ENCODE measurements at places on chromosomes 5 and 9. TPM values are rescaled to one million over a fixed set of nuclear protein-coding genes. Genes with fewer than 3 reads are reported as not detected.

DNA sequence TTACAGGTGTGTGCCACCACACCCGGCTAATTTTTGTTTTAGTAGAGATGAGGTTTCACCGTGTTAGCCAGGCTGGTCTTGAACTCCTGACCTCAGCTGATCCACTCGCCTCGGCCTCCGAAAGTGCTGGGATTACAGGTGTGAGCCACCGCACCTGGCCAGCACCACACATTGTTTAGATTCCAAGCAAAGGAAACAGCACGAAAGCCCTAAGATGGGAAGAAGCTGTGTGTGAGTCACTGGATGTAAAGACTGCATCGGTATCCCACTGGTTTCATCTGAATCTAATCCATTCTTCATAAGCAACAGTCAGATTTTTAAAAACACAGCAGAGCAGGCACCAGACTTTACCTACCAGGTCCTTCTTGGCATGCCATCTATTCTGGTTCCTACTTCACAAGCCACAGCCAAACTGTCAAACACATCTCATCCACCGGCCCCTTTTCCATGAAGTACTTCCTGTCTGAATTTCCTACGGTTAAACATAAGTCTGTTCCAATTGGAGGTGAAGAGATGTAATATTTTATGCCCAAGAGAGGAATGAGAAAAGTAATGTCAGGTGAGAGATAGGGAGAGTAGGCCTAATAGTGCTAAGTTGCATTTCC lies 17.4 kb downstream of the UBTD2 start:
- no peak for DNase-seq

- DNase-seq, result no peak
Measured at GRCh38 chr5:14063691-14064090, 79.5 kb upstream of the TRIO start.

DNA sequence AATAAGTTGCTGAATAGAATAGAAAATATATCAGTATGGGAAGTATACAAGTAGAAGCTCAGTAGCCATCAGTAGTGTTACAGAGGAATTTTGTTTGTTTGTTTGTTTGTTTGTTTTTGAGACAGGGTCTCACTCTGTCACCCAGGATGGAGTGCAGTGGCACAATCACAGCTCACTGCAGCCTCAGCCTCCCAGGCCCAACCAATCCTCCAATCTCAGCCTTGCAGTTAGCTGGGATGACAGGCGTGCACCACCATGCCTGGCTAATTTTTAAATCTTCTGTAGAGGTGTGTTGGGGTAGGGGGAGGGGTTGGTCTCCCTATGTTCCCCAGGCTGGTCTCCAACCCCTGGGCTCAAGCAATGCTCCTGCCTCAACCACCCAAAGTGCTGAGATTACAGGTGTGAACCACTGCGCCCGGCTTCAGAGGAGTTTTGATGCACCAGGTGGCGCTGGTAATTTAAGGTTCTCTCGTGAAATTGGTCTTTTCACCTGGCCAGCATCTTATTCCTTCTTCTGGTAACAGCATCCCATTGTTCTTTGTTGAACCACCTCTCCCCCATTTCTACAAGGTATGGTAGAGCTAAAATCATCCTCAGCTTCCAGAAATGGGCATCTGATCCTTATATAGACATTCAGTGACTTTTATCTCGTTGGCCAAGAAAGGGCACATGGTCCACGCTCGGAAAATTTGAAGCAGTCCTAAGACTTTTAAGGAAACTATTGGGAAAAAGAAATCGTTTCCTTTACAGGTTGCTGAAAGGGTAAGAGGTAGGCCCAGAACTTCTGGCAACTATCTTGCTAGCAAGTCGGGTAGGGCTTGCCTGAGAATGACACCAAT lies 157.1 kb downstream of the ARRDC3 start:
- peak; percentile 43 for DNase-seq

DNA sequence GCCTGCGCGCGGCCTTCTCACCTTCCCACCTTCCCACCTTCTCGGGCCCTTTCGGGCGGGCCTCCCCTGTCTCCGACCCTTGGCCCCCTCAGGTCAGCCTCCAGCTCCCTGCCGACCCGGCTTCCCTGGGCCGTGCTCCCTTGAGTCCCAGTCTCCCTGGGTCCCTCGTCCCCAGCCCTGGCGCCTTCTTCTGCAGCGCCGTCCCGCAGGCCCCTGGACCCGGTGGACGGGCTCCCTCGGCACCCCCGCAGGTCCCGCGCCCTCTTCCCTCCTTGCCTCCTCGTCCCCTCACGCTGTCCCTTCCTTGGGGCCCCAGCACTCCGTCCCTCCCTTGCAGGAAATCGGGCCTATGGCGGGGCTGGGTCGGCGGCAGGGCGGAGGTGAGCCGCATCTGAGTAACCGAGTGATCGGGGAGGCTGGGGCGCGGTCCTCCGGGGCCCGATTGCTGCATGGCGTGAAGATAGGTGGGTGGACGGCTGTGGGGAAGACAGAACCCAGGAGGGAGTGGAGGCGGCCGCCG lies 7.6 kb downstream of the ARPC5L start:
- peak; percentile 58 for DNase-seq

DNA sequence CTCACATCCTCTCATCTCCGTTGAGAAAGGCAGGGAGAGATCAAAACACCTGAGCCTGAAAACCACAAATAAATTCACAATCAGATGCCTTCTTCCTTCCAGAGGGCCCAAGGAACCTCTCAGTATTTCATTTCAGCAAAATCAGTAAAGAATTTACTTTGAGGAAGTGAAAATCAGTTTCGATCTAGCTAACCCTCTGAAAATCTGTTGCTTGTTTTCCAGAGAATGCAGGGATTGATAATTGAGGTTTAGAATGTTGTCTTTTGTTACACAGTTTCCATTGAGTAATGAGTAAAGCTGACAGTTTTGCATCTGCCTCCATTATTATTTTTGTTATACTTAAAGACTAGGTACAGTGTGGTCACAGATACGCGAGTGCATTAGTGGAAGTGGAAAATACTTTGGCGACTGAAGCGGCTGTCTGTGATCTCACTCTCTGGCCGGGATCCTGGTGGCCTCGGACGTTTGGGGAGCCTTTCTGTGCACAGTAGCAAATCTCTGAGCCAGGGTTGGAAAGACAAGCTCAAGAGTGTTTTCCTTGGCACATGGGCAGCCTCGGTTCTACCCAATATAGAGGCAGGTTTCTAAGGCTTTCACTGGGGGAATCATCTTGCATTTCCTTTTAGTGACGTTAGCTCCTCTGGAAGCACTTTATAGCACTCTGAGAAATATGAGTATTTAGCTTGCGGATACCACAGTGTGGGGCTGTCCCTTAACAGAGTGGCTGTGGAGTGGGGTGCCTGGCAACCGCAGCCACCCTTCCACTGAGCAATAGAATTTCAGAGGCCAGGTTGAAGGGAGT lies 32.2 kb upstream of the ANGPTL2 start:
- DNase-seq, result peak; percentile 89

DNA sequence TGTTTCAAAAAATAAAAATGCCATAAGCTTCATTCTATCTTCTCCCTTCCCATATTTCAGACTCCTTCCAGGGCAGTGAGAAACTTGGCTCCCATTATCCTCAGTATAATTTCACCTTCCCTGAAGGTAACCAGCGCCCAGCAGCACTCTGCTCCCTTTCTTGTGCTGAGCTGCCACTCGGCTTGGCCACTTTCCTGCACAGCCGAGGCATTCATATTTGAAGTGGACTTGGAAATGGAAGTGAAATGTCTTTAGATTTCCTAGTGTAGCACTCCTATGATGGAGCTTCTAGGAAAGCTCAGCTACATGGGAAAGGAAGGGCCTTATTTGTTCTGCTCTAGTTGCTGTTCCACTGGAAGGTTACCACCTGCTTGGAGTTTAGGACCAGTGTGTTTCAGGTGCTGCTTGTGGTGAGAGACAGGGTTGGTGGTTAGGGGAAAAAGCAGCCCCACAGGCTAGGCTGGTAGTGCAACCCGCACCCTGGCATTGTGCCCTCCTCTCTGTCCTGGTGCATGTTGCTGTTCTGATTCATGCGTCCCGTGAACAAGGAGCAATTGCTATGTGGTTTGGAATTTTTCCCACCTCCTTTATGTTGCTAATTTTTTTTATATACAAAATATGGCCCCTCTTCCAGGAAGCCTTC lies 53.8 kb downstream of the RAD23B start:
- peak; percentile 43 for DNase-seq

DNA sequence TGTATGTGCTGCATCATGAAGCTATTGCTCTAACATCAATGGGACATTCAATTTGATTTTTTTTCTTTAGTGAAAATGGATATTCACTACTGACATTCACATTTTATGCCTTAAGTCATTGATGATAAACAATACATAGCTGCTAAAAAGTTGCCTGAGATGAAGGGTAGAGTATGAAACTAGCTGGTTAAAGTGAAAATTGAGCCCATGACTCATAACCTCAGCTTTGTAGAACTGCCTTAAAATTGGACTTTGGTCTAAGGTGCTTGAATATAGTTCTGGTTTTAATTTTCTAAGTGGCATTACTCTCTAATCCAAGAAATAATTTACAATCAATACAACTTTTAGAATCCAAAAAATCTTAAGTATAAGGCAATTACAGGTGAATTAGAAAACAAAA lies 740.4 kb upstream of the RIOK2 start:
- DNase-seq, result no peak

GRCh38 chr5:171157276-171157675 lies 151.8 kb upstream of the TLX3 start:
- no peak for DNase-seq

DNA sequence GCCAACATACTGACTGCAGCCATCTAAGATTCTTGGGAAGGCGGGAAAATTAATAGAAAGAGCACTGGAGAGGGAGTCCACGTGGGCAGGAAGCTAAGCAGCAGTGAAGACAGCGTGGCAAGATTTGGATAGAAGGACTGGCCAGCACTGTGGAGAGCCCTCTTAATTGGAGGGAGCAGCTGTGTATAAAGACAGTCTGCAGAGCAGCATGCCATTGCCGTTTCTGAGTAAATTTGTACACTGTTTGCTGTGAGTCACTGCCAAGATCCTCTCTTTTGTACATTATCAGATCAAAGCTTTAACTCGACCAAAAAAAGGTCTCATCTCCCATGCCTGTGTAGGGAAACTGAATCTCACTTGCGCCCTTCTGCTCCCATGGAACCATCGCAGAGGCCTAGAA lies 45.3 kb downstream of the INSYN2B start:
- no peak for DNase-seq

DNA sequence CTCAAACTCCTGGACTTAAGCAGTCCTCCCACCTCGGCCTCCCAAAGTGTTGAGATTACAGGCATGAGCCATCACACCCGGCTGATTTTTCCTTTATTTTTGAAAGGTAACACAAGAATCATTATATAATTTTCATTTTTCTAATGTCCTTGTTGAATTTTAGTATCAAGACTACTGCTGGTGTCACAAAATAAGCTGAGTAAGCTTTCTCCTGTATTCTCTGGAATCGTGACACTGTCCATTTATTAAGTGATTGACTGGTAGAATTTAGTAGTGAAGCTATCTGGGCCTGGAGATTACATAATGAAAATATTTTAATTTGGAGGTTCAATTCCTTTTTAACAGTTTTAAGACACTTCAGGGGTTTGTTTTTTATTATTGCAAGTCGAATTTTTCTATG lies 9.5 kb downstream of the CDK20 start:
- DNase-seq, result no peak

DNA sequence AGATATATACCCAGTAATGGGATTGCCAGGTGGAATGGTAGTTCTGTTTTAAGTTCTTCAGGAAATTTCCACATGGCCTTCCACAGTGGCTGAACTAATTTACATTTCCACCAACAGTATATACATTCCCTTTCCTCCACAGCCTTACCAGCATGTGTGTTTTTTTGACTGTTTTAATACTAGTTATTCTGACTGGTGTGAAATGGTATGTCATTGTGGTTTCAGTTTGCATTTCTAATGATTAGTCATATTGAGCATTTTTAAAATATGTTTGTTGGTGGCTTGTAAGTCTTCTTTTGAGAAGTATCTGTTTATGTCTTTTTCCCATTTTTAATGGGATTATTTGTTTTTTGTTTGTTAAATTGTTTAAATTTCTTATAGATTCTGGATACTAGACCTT lies 208.9 kb downstream of the CFAP90 start:
- DNase-seq, result no peak

Gene C9orf40
- 19.5 TPM for total RNA-seq

Gene DPP7
- 23.0 TPM for total RNA-seq

All from Daoy (cell line).